ENCODE measurements at places on chromosomes 13 and 19.

DNA sequence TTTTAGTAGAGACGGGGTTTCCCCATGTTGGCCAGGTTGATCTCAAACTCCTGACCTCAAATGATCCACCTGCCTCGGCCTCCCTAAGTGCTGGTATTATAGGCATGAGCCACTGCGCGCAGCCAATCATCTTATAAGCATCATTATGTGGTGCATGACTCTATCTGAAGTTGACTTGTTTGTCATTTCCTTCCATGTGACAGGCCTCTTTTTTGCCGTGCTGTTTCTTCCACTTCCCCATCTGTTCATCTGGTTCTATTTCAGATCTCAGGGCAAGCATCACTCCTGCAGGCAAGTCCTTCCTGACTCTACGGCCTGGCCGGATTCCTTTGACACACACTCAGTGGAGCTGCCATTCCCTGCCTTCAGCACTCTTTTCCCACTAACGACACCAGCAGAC lies 15.2 kb downstream of the COL5A3 start:
- DNase-seq, result no peak

DNA sequence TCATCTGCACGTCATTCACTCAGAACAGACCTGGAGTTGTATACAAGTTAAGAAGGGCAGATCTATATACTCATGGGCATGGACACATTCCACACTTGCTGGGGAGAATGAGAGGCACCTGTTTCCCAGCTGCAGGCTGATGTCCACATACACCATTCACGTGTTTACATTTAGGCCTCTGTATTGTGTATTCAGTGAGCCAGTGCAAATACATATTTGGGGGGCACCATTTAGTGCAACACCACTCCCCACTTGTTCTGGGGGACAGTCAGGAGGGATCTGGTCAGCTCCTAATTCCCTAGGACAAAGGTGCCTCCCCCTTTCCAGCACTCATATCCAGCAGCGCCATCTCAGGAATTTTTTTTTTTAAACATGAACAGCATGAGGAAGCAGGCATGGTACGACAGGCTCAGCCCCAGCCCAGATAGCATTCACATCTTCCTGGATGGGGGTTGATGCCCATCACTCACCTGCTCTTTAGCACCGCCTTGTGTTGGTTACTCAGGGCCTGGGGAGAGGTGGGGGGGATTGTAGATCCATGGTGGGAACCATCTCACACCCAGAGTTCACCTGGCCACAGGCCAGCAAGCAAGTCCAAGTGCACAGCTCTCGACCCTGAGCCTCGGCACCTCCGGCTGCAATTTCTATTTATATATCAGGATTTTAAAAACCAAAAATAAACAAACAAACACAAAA lies 56.9 kb upstream of the ZNF254 start:
- no peak for DNase-seq

GRCh38 chr19:29643361-29643935 lies 21.8 kb upstream of the PLEKHF1 start:
- DNase-seq, result no peak

DNA sequence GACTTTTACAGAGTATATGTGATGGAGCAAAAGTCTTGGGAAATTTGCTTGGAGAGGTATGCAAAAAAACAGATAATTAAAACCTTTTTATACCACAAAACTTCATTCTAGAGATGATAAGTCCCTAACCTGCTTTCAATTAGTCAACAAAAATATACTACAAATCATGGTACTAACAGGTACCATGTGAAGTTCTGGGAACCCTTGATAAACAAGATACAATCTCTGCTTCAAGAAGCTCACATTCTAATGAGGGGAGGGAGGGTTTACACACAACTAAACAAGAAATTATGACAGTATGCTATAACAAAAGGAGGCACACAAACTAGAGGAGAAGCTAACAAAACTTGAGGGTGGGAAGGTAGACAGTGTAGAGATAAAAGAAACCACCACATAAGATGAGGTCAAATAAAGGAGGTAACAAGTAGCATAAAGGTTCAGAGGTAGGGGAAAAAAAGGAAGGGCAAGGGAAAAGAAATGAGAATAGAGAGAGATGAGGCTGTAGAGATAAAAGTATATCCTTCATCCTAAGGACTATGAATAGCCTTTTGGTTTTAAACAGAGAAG lies 91.4 kb downstream of the MYCBP2 start:
- no peak for DNase-seq

All from HT1080 (cell line).